ENCODE measurements at places on chromosomes 13 and 19.

GRCh38 chr19:12331211-12331941, 2.1 kb downstream of the ZNF563 start:
- no peak for DNase-seq

DNA sequence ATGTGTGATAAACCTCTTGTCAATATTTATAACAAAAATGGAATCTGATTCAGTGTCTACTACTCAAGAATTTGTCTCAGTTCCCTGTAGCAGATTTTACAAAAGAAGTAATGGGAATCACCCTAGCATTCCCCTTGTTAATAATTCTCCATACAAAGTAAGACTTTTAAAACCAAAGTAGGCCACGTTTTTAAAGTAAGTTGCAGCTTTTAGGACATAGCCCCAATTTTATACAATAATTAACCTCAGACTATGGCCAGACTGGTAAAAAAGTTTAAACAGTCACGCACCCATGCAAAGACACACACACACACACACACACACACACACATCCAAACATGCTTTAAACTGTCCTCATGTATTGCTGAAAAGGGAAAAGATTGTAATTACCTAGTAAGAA, 589.9 kb downstream of the PCDH9 start:
- no peak for DNase-seq

DNA sequence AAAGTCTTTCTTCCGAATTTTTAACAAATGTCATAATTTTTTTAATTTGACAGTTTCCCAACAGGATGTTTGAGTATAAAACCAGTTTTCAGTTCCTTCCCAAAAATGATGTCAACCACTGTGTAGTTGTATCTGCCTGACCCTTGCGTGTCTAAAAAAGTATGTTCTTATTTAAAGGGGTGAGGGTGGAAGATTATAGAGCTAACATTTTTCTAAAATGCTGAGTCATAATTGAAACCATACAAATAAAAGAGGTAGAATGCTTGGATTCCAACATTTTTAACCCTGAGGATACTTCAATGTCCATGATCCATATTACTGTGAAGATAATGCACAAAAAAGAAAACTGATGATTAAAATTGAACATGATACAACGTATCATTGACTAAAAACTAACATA, 1388.8 kb downstream of the UQCRFS1 start:
- DNase-seq, result no peak

DNA sequence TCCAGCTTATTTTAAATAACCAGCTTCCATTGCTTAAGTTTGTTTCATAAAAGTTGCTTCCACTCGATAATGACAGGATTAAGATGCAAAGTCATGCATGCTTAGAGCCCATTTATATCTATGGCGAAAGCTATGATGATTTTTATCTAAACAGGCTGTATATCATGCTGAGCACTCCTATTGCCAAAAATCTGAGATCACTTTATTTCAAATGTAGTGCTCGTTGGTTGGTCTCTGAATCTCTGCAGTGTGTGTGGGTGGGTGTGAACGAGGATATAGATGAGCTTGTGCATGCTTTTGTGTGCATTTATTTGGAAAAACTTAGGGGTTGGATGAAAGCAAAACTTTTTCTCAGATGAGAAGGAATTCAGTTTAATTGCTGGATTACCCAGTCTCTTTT, 27.0 kb upstream of the ARGLU1 start:
- DNase-seq, result no peak

DNA sequence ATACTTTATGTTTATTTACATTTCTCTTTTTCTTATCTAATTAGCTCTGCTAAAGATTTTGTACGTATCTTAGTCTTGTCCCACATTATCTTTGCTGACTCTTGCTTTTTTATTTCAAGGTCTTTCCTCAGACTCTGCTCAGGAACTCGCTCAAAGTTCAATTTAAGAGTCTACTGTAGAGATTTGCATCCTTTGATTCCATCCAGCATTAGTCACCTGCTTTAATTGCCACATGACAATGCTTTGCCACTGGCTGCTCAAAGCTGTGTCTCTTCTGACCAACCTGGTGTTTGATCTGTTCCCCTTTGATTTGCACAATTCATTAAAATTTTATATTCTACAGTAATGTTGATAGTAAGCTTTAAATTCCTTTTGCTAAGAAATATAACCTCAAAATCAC, 157.9 kb upstream of the FREM2 start:
- no peak for DNase-seq

DNA sequence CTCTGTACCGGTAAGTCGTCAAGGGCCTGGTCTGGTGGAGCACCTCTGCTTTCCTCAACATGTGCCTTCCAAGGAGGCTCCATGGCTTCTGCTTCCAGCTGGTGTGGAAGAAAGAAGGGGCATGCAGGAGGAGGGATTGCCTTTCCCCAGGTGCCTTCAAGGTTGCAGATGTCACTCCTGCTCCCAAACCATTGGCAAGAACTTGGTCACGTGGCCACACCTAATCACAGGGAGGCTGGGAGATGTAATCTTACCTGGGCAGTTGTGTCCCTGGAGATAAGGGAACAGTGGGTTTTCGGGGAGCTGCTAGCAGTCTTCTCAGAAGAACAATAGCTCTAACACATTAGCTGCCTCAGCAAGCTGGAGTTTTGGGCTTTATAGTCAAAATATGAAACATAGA, 9.7 kb upstream of the GPR18 start:
- no peak for DNase-seq

GRCh38 chr13:114124921-114125320, 7.5 kb downstream of the RASA3 start:
- DNase-seq, result no peak

DNA sequence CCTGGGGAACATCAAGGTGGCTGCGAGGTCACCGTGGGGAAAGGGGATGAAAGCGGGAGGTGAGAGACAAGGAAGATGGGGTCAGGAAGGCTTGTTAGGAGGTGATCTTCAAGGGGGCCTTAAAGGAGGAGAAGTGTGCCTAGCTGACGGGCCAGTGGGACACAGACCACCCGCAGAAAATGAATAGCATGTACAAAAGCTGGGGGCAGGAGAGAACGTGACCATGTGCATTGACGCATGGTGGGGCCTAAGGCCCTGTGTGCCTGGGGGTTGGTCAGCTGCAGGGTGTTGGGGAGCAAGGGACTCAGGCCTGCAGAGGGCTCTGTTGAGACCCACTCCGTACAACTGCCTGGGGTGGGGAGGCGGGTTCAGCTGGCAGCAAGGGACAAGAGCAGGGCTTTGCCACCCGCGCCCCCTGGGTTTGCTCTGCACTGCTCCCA, 5.9 kb downstream of the RAB8A start:
- no peak for DNase-seq

DNA sequence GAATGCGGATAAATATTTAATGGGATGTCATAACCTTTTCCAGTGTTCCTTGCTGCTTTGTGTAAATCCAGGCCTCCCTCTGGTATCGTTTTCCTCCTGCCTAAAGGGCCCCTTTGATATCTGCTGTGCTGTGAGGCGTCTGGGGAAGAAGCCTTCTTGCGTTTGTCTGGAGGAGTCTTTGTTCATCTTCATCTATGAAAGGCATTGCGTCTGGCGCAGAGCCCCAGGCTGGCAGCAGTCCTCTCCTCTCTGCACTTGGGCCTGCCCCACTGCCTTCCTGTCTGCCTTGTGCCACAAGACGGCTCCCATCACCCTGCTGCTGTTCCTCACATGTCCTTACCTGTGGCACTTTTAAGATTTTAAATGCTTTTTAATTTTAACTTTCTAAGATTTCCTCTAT, 9.8 kb downstream of the PROZ start:
- no peak for DNase-seq

GRCh38 chr19:6313398-6313969, 19.9 kb downstream of the ACER1 start:
- DNase-seq, result no peak

GRCh38 chr19:42114412-42114811, 17.8 kb downstream of the POU2F2 start:
- no peak for DNase-seq

DNA sequence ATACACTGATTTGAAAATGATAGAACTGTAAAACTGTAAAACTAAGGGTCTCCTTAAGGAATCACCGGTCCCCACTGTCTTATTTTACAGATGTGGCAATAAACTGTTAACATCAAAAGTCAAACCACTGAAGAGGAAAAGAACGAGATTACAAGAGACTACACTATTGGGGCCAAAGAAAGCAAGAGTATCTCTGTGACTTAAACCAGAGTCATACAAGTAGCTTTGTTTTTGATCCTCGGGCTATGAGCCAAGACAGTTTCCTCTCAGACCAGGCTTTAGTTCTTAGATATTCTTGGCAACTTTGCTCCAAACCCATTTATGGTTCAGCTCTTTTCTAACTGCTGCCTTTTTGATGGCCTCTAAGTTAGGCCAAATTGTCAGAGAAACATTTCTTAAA, 113.8 kb downstream of the TBC1D4 start:
- no peak for DNase-seq

DNA sequence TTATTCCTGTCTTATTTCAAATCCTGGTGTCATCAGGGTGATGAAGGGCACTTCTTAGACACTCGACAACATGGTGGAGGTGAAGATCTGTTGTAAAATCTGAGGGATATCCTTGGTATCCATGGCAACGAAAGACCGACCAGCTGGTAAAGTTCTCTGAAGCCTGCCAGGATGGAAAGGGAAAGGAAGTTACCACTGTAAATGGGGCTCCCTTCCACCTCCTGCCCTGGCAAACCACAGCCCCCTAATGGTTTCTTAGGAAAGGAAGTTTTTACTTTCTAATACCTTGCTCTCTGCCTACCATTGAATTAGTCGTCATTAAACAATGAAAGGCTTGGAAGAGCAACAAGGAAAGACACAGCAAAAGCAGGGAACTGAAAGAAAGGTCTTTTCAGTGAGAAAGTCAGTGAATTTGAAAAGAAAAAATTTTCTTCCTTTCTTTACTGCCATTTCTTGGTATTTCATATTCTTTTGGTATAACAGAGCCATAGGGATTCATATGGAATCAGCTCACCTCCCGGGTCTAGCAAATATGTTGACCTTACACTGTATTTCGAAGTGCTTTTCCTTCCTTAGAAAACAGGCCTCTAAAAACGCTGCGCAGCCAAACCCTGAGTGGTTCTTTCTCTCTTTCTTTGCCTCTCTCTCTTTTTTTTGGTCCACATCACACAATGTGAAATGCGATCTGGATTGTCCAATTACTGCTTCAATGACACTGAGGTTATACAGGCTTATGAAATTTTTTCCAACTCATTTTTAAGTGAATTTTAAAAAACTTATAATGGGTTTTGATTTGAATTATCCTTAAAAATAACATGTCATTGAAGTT, 111.0 kb downstream of the RGCC start:
- peak; percentile 69 for DNase-seq

- no peak for DNase-seq
Observed at GRCh38 chr13:34037636-34038540, 219.9 kb downstream of the RFC3 start.
